ENCODE measurements at places on chromosomes 11 and 22. TPM values are rescaled to one million over a fixed set of nuclear protein-coding genes. Genes with fewer than 3 reads are reported as not detected.

GRCh38 chr11:128507936-128508335, 79.4 kb downstream of the ETS1 start:
- no peak overlapping the region for H3K4me3 ChIP-seq
- H3K27ac ChIP-seq = peak overlapping the region; percentile 88
- H3K36me3 ChIP-seq = no peaks in the 10 kb centered on the region
- DNase-seq = no peak

DNA sequence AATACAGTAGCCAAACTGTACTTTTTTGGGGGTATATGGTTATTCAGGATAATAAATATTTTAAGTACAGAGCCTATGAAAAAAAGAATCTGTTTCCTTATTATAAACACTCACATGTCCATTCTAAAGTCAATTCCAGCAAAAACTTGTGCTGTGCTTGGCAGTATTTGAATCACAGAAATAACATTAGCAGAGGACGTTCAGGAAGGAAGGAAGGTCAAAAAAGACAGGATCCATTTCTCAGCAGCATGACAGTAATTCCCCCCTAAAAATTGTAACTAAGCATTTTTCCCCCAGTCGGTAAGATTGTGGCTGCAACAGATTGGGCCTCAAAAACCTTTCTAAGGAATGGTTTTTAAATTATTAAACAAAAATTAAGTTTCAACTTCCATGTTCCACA, 124.8 kb downstream of the ATG16L2 start:
- H3K27me3 ChIP-seq = no peaks in the 10 kb centered on the region
- no peak for DNase-seq
- no peaks in the 10 kb centered on the region for H3K36me3 ChIP-seq
- no peak overlapping the region for H3K27ac ChIP-seq

- peaks cover 19% of the 10 kb centered on the region for H3K4me1 ChIP-seq
- H3K4me3 ChIP-seq = no peak overlapping the region
- H3K27me3 ChIP-seq = no peaks in the 10 kb centered on the region
- no peaks in the 10 kb centered on the region for H3K36me3 ChIP-seq
These were observed 77.9 kb upstream of the TOP3B start for GRCh38 chr22:22060200-22061084.

DNA sequence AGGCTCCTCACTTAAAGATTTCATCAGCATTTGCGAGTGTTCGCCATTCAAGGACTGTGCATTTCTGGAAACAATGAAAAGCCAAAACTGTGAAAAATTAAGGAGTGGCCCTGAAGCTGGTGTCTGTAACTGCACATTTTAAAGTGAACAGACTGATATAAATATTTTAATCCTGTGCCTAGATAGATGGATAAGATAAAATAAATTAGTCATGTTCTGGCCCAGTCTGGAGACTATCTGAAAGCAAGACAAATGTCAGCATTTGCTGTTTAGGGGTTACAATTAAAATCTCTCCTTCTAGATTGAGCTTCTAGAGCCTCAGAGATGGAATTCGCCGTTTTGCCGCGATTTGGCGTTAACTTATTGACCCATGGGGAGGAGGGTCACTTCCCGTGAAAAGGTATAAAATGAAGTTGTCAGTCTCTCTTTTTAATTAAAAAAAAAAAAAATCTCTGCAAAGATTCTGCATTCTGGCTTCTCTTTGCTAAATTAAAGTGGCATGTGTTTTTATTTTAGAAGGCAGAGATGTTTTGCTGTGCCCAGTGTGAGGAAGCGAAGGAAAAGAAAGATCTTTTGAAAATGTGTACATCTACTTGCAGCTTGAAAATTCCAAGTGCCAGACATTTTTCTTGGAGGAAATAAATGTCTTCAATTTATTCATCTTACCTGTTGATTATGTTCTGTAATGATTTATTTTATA, 79.7 kb upstream of the WNT7B start:
- H3K4me1 ChIP-seq = peaks cover 8% of the 10 kb centered on the region
- H3K27me3 ChIP-seq = peaks cover 27% of the 10 kb centered on the region
- no peak overlapping the region for H3K27ac ChIP-seq
- H3K36me3 ChIP-seq = no peaks in the 10 kb centered on the region

- H3K4me1 ChIP-seq = no peaks in the 10 kb centered on the region
- no peak for DNase-seq
- H3K36me3 ChIP-seq = no peaks in the 10 kb centered on the region
- H3K27ac ChIP-seq = no peak overlapping the region
- no peaks in the 10 kb centered on the region for H3K27me3 ChIP-seq
- no peak overlapping the region for H3K4me3 ChIP-seq
These were observed 9.9 kb upstream of the CASP12 start for GRCh38 chr11:104908186-104908531.

GRCh38 chr11:75797792-75798191, 17.2 kb upstream of the UVRAG start:
- no peak overlapping the region for H3K27ac ChIP-seq
- no peaks in the 10 kb centered on the region for H3K27me3 ChIP-seq
- DNase-seq = no peak
- H3K36me3 ChIP-seq = no peaks in the 10 kb centered on the region

DNA sequence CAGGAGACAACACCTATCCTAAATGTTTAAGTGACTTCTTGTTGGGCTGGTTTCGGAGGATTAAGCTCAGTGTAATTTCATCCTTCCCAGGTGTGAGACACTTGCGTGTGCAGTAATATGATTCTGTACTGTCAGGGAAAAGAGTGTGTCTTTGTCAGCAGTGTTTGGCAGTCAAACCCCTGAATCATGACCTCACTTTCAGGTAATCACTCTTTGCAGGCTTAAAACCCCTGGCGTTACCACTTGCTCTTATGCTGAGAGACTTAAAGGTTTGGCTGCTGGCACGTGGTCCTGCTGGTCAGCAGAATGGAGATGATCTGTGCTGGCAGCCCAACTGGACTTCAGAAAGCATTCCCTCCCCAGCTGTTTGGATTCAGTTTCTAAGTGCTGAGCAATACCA, 56.1 kb downstream of the APIP start:
- no peaks in the 10 kb centered on the region for H3K27me3 ChIP-seq
- H3K4me3 ChIP-seq = no peak overlapping the region
- H3K4me1 ChIP-seq = no peaks in the 10 kb centered on the region
- H3K27ac ChIP-seq = no peak overlapping the region

GRCh38 chr22:47190276-47190956, 428.0 kb downstream of the TBC1D22A start:
- H3K36me3 ChIP-seq = no peaks in the 10 kb centered on the region
- H3K4me3 ChIP-seq = no peak overlapping the region
- no peak for DNase-seq
- no peaks in the 10 kb centered on the region for H3K4me1 ChIP-seq
- H3K27ac ChIP-seq = no peak overlapping the region

DNA sequence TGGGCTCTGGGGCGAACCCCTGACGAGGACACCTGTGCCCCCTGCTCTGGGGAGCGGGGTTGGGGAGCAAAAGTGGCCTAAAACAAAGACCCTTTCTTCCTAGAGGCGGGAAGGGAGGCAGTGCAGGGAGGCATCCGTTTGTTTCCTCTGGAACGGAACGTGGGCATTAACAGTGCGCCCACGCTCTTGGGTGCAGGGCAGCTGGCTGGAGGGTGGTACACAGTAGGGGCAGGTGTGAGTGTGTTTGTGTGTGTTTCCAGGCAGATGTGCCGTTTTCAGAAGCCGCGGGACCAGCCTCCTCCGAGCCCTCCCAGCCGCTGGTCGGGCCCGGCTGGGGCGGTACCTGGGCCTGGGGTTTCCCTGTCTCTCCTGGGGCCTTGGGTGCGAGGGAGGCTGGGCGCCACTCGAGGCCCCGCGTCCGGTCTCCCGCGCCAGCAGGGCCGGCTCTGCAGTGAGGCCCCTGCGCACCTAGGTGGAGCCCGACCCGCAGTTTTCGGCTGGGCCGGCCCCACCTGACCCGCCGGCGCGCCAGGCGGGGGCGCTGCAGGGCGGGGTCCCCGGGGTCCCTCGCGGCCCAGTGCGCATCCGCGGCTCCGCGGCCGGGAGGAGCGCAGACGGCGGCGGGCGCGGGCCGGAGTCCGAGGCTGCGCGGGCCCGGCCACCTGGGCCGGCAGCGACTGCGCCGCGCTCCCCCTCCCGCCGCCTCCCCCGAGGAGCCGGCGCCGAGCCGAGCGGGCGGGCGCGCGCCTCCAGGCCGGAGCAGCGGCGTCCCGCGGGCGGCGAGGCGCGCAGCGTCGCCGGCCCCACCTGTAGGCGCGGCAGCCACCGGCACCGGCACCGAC, 1252.7 kb downstream of the BRD1 start:
- peaks cover 28% of the 10 kb centered on the region for H3K27me3 ChIP-seq
- H3K4me3 ChIP-seq = no peak overlapping the region
- DNase-seq = peak; percentile 89
- H3K4me1 ChIP-seq = peaks cover 10% of the 10 kb centered on the region

DNA sequence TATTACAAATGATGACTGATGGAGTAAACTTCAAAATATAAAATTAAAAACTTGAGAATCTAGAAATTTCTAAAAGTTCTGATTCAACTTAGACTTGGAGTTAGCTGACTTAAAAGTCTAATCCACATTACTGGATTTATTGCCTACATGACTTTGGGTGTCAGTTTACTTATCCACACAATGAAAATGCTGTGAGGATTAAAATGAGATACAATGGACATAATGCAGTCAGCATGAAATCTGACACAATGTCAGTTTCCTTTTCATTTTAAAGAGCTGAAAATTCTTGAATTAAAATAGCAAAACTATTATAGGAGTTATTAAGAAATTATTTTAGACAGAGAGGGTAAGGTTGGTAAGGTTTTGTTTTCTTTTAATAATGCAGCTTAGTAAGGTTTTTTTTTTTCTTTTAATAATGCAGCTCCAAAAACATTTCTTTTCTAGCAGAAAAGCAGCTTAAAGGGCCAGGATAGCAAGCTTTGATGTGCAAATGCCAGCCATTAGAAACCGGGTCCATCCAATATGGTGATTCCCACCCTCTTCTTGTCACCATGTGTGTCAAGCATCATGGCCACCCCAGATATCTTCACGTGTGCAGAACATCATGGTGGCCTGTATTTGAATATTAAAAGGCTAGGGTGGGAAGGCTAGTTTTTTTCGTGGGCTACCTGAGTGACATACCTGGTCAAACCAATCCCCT, 18.9 kb downstream of the APIP start:
- no peak for DNase-seq
- H3K27me3 ChIP-seq = no peaks in the 10 kb centered on the region
- H3K27ac ChIP-seq = no peak overlapping the region
- no peak overlapping the region for H3K4me3 ChIP-seq
- no peaks in the 10 kb centered on the region for H3K36me3 ChIP-seq

Gene GGT1
- 81.0 TPM for polyA plus RNA-seq

Gene XKR3
- polyA plus RNA-seq = 1.1 TPM
